Fibroblast of skin of scalp (primary cell): ENCODE measurements at places on chromosomes 12 and 14.

GRCh38 chr12:131087302-131087818 lies 133.7 kb downstream of the ADGRD1 start:
- no peak for DNase-seq

GRCh38 chr12:54562750-54563356 lies 13.5 kb downstream of the PDE1B start:
- DNase-seq, result no peak

DNA sequence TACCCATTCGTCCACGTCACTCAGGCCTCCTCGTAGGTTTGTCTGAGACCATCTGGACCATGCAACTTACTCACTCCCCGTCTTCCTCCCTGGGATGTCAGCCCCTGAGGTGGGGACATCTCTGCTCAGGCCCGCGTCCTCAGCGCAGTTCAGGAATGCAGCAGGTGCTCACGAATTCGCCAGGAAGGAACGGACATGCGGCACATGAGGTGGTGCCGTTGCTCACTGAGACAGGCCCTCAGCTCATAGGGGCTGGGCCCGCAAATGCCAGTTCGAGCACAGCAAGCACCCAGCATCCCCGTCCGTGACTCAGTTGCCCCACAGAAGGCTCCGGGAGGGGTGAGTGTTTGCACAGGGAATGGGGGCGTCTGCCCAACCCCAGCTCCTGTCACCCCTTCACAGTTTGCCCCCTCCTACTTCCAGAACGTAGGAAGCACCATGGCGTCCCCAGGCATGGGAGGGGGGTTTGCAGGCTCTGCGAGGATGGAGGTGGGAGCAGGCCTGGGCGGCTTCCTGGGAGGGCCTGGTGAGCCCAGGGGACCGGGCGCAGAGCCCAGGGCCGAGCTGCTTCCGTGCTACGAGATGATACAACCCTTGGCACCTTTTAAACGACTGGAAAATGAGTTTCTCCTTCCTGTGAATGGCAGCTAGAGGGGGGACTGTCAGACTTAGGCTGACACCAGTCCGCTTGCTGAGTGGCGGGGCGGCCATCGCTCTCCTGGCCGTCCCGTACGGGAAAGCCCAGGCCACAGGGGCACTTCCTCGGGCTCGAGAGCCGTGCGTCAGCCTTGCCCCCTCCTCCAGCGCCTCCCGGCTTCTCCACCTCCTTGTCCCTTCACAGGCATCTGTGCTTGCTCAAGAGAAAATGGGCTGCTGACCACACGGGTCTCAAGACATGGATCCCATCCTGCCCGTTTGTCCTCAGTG lies 6.9 kb downstream of the GALNT9 start:
- no peak for DNase-seq

GRCh38 chr14:22555384-22556011 lies 33.5 kb downstream of the DAD1 start:
- no peak for DNase-seq

- DNase-seq, result no peak
These were observed 60.7 kb downstream of the C12orf75 start for GRCh38 chr12:105391231-105391630.

- no peak for DNase-seq
These were observed 70.2 kb downstream of the IRF2BPL start for GRCh38 chr14:76958020-76958979.

GRCh38 chr12:3752741-3753486 lies at the start of gene CRACR2A:
Gene CRACR2A, minus strand, starts transcription at chr12:3753109. Its CDS starts 56,110 bp downstream, at chr12:3696999.
- peak; percentile 77 for DNase-seq

- peak; percentile 85 for DNase-seq
These were observed 733 bp upstream of the P3H3 start for GRCh38 chr12:6827437-6827911.

DNA sequence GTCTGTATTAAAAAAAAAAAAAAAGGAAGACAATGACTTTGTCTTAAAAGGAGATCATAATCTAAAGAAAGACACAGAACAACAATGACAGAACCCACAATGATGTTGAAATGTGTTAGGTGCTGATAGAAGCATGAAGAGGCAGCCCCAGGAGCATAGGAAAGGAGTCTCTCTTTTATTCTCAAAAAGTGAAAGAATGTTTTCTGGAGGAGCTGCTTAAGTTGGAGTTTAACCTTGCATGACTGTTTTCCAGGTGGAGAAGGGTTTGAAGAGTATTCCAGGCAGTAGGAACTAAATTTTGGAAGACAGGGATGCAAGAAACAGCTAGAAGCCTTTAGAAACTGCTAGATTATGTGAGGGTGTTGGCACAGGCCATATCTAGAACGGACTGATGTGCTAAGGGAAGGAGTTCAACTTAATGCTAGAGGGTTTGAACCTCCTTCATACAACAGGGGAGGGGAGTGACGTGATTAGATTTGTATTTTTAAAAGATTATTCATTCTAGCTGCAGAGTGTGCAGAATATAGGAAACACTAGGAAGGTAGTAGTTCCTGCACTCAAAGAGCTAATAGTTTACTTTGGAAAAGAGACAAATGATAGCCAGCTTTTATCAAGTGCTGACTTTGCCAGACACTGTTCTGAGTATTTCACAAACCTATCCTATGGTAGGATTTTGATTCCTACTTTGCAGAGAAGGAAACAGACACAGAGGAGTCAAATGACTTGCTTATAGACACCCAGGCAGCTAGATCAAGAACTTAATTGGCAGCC lies 4.6 kb upstream of the RPL6 start:
- no peak for DNase-seq

GRCh38 chr12:131093604-131093955 lies 139.9 kb downstream of the ADGRD1 start:
- no peak for DNase-seq

DNA sequence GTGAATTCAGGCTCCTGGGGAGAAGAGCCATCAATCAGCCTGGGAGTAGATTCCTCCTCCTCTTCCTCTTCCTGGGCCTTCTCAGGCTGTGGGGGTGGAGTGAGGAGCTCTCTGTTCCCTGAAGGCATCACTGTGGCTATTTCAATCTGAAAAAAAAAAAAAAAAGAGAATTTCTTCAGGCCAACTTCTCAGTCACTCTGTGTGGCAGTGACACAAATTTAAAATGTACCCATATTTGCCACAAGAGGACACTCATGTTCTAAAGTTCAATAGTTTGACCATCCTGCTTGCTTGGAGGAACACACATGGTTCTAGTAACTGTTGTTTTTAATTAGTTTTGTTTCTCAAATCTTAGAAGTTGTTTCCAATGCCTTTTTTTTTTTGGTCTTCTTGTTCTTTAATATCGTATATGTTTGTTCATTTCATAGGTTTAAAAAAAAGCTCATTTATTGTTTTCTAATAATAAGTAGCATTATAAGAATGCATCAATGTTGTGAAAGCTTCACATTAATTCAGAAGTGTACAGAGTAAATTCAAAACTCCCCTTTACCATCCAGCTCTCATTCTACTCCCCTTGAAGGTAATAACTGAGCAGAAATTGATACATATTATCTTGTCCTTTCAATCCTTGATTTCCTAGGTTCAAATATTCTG lies 23.3 kb upstream of the CCER1 start:
- peak; percentile 87 for DNase-seq

DNA sequence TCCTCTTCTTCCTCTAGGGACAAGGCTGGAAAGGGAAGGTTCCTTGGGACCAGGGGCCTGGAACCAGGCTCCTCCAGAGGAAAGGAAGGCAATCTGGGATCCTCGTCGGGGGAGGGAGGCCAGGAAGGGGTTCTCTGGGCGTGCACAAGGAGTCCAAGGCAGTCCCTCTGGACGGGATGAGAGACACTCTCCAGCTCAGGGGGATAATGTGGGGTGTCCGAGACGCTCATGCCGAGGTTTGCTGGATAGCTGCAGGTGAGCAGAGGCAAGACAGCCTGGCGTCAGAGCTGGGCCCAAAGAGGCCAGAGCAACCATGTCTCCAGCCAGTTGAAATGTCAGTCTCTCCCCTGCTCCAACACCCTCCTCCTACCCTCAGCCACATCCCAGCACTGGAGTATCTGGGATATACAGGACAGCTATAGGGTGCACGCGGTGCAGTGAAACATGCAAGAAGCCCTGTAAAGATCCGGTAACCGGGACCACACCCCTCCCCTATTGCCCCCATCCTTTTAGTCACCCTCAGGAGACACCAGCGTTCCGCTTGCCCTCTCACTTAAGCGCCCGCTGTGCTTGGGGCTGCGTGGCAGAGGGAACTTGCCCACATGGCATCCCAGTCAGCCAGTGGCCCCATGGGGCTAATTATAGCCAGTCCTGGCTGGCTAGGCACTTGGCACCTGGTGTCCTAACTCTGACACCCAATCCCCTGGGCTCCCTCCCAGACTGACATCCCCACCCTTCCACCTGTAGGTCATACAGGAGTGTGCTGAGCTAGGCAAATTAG lies at the start of gene KLHL33:
Gene KLHL33, minus strand, starts transcription at position 585 of the 781 bp plus-strand sequence. Its CDS starts 355 bp downstream, at position 230.
- DNase-seq, result no peak

DNA sequence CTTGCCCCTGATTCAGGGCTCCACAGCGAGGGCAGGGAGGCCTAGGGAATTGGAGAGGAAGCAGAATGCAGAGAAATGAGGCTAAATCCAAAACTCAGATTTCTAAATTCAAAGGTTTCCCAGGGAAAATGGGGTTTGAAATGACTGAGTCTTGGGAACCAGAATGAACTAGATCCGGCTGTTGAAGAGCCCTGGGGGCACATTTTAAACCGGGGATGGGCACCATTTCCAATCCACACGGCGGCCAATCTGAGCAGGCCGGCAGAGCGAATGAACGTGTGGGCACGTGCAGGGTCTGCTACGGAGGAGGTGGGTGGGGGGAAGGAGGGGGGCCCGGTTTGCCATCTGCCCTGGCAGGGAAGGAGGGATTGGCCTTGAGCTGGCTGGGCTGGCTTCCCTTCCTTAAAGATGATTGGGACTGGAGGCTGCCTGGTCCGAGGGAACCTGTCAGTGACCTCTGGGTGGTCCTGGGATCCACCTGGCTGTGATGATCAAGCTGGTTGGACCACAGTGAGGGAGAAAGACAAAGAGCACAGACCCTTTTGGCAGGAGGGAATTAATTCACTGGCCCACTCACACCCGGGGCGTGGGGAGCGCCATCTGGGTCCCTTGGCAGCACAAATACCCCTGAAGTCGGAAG lies 161.0 kb downstream of the RBM19 start:
- DNase-seq, result no peak

DNA sequence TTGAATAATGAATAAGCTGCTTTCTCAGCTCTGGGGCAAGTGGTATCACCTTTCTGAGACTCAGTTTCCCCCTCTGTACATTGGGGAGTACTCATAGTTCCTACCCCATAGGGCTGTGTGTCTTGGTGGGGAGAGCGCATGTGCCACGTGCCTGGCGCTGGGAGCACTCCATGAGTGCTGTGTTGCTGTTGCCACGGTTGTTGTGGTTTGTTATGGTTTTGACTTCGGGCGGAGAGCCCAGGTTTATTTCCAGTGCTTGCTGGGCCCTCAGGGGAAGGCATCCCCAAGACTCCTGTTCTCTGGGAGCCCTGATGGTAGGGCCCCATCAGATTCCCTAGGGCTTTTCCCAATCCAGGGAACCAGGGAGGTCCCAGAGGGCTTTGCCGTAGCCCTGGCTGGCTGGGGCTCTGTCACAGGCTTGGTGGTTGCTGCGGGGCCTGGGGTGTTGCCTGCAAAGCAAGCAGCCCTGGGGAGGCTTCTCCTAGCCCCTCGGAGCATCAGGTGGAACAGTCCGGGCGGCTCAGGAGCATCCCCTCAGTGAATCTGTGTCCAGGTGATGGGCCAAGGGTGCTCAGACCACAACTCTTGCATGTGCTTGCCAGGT lies 18.6 kb downstream of the SH2B3 start:
- no peak for DNase-seq

DNA sequence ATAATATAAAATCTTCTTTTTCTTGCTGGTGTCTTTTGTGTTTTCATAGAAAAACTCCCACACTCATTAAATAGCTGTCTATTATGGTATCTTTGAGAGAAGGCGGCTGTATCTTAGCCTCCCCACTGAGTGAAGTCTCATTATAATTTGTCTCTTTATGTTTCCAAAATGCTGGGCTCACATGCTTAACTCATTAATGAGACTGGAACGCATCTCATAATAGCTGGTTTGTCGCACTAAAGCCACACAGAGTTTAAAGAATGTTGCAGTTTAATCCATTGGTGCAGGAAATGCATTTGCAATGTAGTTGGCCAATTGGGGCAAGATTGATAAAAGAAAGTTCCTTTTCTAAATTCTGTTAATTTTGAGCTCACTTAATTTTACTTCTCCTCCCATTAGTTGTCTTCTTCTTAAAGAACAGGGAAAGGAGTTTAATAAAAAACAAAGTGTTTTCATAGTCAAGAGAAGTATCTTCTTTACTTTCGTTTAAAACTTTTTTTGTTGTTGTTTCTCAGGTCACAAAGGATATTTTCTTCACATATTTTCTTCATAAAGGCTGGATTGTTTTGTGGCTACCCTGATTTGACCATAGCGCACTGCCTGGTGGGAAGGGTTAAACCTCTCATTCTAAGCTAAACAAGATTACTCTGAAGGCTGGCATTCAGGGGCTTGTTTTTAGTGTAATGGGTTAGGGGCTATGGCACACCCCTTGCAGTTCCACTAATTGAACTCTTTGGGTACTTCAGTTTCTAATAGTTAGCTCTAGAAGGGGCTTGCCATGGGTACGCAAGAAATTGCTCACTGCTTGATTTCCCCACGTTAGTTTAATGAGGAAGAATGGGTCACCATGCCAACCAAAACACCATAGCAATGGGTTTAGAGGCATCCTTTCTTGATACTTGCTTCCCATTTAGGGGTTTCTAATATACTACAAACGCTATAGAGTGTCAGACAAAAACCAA lies 197.0 kb downstream of the TMTC2 start:
- no peak for DNase-seq

DNA sequence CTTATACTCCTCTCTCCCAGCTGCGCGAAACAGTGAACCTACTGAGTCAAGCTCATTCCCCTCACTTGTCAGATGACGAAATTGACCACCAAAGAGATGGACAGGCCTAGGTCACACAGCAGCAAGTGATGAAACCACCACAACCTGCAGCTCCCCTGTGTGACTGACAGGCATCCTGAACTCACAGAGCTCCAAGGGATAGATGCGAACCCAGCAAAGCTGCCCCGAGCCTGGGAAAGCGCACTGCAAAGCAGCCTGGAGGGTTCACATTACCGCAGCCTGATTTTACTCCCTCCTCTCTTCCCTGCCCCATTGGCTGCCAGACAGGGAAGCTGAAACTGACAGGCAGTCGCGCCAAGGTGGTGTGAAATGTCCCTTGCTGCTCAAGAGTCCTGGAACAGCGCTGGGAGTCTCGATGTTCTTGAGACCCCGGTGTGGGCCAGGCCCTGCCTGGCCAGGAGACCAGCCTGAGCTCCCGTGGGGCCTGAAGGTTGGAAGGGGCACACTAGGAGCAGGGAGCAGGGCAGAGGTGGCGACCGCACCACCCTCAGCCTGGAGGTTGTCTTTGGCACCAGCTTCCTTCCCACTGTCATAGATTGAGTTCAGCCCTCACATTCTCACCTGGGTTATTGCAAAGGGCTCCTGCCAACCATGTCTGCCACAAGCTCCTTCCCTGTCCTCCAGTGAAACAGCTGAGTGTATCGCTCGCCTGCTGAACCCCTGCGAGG lies 36.3 kb downstream of the SNRNP35 start:
- DNase-seq, result no peak

- DNase-seq, result no peak
These were observed 203.8 kb downstream of the TSPAN9 start for GRCh38 chr12:3280967-3281366.

- no peak for DNase-seq
These were observed 71.8 kb upstream of the BCAT1 start for GRCh38 chr12:25020621-25021243.
